IMR-90 (cell line): ENCODE measurements at places on chromosomes 7 and 10. TPM values are rescaled to one million over a fixed set of nuclear protein-coding genes. Genes with fewer than 3 reads are reported as not detected.

NODAL gene
- not detected in 2 replicates for total RNA-seq

IFIT1 gene
- total RNA-seq = 6.8 and 7.5 TPM in 2 replicates

DNA sequence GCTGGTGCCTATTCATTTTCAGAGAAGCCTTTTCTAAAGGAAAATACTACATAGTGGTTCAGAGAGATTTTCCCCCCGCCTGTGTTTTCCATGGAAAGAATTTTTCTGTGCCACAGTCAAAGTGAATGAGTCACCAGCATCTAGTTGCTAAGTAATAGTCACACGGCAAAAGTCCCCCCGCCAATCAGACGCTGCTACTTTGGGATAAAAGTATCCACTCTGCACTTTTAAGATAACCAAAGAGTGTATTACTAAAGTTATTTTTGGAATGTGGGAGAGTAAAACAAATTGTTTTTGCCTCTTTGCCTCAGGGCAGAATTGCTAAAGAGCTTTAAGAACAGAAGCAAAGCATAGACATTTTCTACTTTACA, 23.5 kb downstream of the ABLIM1 start:
- no peaks in the 10 kb centered on the region for H3K36me3 ChIP-seq
- peak; percentile 93 for DNase-seq
- peaks cover 22% of the 10 kb centered on the region for H3K4me1 ChIP-seq
- H3K27ac ChIP-seq = no peak overlapping the region
- H3K27me3 ChIP-seq = peaks cover 5% of the 10 kb centered on the region; the same call in 1 of the 2 replicates

GRCh38 chr10:6052247-6053221, 9.6 kb downstream of the IL2RA start:
- no peak overlapping the region for H3K4me3 ChIP-seq
- peaks cover 22% of the 10 kb centered on the region for H3K27me3 ChIP-seq
- DNase-seq = no peak
- H3K4me1 ChIP-seq = peaks cover 3% of the 10 kb centered on the region; the same call in 1 of the 2 replicates
- H3K27ac ChIP-seq = no peak overlapping the region

DNA sequence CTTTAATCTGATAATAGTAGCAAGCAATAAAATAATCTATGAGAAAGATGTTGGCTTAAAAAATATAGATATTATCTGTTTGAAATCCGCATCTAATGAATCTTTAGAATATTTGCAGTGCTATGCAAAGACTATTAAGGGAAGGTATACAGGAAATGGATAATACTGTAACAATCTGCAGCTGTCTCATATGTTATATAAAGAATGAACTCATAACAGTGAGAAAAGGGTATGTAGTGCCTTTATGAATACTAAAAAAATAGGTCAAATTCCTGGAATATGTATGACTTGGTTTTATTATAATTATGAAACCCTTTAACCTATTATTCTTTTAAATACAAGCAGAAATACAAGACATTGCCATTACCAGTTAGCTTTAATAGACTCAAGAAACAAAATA, 105.1 kb upstream of the GPR22 start:
- H3K36me3 ChIP-seq = peaks cover 13% of the 10 kb centered on the region
- H3K4me3 ChIP-seq = no peak overlapping the region
- DNase-seq = no peak
- no peaks in the 10 kb centered on the region; the same call in 1 of the 2 replicates for H3K4me1 ChIP-seq

- H3K4me1 ChIP-seq = 0 out of 2 replicates have a peak, but pooled peaks cover 1% of the 10 kb centered on the region
- H3K27ac ChIP-seq = no peak overlapping the region
- DNase-seq = no peak
- no peaks in the 10 kb centered on the region for H3K27me3 ChIP-seq
- H3K4me3 ChIP-seq = no peak overlapping the region
Measured at GRCh38 chr10:12271210-12271540, 75.2 kb downstream of the CDC123 start.

DNA sequence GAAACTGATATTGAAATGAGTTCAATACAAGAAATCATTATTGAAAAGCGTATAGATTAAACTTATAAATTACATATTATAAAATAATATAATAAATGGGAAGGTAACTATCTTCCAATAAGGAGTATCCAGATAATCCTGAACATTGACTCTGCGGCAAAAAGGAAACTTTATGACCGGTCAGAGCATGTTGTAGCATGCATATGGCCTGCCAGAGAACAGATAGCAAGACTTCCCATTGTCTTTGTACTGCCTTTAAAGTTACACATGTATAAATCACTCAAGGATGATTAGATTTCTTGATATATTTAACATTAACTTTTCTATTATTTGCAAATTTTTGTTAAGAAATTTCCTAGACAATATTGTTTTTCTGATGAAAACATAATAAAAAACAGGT, 56.2 kb upstream of the ETV1 start:
- H3K4me3 ChIP-seq = no peak overlapping the region
- H3K27ac ChIP-seq = no peak overlapping the region
- H3K36me3 ChIP-seq = no peaks in the 10 kb centered on the region
- DNase-seq = no peak
- H3K4me1 ChIP-seq = no peaks in the 10 kb centered on the region

DNA sequence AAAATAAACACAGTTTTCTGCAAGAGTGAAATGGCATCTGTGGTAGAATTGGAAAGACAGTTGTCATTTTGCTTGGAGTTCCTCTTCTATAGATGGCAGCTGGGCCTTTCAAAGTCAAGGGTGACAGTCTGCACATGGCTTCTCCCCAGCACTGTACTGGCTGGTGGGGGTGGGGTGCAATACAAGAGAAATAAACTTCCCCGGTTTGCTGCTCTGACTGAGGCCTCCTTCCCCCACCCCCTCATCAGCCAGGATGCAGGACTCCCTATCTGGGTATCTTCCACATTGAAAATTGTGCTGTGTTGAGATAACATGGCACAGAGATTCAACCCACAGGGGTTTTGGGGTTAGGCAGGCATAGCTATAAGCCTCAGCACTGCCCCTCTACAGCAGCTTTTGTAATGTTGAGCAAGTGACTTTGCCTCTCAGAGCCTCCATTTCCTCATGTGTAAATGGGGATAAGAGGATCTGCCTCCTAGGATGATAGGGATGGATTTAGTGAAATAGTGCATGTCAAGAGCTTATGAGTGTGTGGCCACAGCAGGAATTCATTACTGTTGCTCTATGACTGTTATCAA, 85.8 kb upstream of the WDR11 start:
- no peak overlapping the region for H3K4me3 ChIP-seq
- no peak overlapping the region for H3K27ac ChIP-seq
- H3K27me3 ChIP-seq = no peaks in the 10 kb centered on the region
- no peak for DNase-seq

- DNase-seq = peak; percentile 33
- no peaks in the 10 kb centered on the region for H3K27me3 ChIP-seq
- no peaks in the 10 kb centered on the region; the same call in 1 of the 2 replicates for H3K4me1 ChIP-seq
- H3K4me3 ChIP-seq = no peak overlapping the region
Measured at GRCh38 chr7:118153551-118154177, 30.3 kb upstream of the LSM8 start.

DNA sequence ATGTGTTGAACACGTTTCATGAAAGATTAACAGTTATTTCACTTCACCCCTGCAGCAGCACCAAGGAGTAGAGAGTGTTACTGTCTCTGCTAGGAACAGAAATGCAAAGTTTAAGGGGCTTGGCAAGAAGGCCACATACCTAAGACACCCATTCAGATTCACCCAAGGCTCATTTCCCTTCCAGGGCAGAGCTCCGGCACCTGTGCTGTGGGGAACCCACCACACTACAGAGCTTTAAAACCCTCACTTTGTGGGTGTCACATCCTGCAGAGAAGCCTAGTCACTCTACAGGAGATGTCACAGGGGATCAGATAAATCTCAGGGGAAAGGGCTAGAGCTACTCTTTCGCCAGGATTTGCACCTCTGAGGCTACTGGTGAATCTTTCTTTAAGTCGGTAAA, 176.1 kb upstream of the KLF6 start:
- no peaks in the 10 kb centered on the region for H3K27me3 ChIP-seq
- H3K4me1 ChIP-seq = no peaks in the 10 kb centered on the region
- no peak overlapping the region for H3K4me3 ChIP-seq
